ENCODE measurements at places on chromosomes 5 and 9.

DNA sequence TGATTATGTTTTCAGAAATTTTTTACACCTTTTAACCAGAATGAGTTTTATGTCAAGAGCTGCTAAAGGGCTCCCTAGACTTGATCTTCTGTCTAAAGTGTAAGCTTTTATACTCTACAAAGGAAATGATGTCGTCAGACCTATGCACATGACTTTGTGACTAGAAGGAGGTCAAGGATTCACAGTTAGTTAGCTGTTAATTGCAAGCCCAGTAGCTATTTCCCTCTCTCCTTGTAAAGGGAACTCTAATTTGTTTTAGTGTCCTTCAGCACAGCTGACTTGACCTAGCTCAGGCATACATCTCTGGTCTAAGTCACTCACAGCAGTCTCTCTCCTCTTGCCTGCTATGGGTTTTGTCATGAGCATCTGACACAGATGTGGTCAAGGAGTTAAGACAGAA, 173.5 kb upstream of the NREP start:
- DNase-seq: no peak

DNA sequence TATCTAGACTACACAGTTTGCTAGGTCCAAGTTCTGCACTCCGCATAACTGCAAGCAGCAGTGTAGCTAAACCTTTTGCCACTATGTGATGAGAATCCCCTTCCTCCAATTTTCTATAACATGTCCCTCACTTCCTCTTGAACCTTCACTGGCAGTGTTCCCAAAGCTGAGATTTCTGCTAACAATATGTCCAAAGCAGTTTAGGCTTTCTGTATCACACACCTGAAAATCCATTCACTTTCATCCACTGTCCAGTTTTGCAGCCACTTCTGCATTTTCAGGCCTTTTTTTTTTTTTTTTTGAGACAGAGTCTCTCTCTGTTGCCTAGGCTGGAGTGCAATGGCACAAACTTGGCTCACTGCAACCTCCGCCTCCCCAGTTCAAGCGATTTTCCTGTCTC, 111.1 kb downstream of the GADD45G start:
- DNase-seq: no peak

- no peak for DNase-seq
Observed at GRCh38 chr9:17782430-17783149, 203.7 kb downstream of the SH3GL2 start.

DNA sequence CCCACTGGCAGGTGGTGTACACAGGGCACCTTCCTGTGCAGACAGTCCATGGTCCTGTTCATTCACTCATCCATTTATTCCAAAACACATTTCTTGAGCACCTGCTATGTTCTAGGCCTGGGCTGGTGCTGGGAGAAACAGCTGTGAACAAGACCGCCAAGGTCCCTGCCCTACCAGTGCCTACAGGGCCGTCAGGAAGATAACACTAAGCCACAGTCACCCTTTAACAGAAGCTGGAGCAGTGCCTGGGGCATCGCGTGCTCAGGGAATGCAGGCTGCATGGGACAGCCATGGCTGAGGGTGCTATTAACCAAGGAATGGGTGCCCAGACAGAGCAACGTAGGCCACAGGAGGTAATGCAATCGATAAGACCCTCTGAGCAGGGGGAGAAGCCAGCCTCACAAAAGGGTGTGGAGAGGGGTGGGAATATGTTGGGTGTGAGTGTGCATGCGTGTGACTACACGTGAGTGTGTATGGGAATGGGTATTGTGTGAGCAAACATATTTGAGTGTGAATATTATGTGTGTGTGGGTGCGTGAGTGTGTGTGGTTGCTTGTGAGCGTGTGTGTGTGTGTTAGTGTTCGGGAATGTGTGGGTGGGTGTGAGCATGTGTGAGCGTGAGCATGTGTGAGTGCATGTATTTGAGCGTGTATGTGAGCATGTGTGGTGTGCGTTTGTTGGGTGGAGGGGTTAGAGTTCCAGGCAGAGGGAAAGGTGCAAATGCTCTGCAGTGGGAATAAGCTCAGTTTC, 19.1 kb downstream of the DUSP1 start:
- DNase-seq: no peak

DNA sequence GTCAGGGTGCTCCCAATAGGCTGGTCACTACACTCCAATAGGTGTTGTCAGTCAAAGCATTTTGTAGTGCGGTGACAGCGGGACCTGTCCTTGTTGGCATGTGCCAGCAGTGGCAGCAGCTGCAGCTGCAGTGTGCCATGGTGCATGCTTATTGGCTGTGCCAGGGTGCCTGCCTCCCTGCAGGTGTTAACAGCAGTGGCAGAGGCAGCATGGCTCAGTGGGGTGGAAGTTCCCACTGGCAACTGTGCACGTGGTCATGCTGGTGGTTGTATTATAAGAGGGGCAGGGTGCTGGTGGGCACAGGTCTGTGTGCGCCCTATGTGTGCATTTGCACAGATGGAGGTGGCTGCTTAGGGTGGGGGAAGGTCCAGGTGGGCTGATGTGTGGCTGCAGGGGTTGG, 133.7 kb upstream of the EDIL3 start:
- no peak for DNase-seq

DNA sequence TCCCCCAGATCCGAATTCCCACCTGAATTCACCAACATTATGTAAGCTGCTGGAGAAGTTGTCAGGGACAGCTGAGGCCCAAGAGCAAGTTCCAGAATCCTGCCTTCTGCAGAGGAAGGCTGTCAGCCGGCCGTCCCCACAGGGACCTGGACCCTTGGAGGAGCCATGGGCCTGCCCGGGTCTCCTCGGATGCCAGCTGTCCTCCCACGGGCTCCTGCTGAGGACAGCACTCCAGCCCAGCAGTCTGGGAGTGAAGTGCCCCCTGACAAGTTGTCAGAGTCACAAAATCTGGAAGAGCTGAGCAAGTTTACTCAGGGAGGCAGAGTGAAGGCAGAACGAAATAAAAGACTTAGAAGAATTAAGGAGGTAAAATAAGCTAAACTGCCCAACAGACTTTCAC, 192.5 kb upstream of the DAPK1 start:
- DNase-seq: no peak

DNA sequence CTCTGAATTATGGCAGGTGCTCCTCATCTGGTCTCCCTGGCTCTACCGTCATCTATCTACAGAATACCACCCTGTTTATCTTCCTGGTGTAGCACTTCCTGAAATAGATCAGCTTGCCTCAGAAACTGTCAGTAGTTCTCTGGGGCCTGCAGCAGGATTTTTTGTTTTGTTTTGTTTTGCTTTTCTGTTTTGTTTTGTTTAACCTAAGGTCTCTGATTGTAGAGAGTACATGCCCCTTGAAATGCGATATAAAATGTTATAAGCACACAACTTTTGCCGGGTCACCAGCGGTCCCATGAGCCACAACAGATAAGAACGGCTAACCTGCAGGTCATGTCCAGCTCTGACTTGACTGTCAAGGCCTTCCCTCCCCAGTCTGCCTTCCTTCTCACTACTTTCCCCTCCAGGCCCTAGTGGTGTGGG, 26.6 kb upstream of the CREBRF start:
- DNase-seq: no peak

DNA sequence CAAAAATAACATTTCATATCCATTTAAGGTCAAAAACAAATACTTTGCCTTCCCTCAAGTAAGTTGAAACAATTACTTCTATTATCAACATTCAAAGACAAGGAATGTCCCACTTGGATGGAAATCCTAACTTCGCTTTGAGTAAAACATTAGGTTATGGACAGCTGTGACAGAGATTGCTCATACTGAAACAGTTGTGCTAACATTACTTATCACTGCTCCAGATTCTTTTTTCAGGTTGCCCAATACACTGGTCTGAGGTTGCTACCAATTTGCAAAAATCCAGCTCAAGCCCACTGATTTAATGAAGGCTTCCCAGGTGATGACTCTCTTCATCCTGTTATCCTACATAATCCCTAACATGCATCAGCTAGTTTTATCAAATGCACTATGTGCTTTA, 98.3 kb downstream of the UBAP2 start:
- DNase-seq: no peak

DNA sequence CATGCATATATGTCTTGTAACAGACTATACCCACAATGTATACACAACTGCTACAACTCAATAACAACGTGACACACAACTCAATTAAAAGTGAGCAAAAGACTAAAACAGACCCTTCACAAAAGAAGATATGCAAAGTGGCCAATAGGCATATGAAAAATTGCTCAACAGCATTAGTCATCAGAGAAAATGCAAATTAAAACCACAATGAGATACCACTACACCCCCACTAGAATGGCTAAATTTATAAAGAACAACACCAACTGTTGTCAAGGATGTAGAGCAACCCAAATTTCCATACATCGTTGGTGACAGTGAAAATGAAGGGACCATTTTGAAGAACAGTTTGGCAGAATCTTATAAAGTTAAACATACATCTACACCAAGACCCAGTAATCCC, 38.9 kb downstream of the GABRB2 start:
- DNase-seq: no peak

GRCh38 chr5:116380621-116381020, 194.0 kb downstream of the SEMA6A start:
- DNase-seq: no peak

- DNase-seq: no peak
Observed at GRCh38 chr5:14849516-14850294, 21.9 kb downstream of the ANKH start.
